NCI-H2171 (cell line): ENCODE measurements at places on chromosomes 2 and 18.
A peak's percentile ranks its signal among the peaks of the same experiment; 100 is the strongest.

DNA sequence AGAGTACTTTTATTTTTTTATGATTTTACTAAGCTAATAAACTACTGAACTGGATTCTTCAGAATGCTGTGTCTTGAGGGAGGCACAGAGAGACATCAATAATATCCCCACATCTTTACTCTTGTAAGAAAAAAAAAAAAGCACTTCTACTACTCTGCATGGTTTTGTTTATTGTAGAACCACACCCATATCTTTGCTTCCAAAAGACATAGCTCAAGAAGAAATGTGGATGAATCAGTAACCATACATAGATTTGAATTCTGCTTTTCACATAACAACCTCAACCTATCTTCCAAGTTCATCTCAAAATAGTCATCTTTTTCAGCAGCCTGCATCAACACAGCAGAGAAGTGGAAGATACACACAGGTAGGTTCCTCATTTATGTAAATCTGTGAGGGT lies 12.2 kb upstream of the COL5A2 start:
- no peak for DNase-seq

- no peak for DNase-seq
Observed at GRCh38 chr2:237700512-237701032, 73.2 kb downstream of the LRRFIP1 start.

DNA sequence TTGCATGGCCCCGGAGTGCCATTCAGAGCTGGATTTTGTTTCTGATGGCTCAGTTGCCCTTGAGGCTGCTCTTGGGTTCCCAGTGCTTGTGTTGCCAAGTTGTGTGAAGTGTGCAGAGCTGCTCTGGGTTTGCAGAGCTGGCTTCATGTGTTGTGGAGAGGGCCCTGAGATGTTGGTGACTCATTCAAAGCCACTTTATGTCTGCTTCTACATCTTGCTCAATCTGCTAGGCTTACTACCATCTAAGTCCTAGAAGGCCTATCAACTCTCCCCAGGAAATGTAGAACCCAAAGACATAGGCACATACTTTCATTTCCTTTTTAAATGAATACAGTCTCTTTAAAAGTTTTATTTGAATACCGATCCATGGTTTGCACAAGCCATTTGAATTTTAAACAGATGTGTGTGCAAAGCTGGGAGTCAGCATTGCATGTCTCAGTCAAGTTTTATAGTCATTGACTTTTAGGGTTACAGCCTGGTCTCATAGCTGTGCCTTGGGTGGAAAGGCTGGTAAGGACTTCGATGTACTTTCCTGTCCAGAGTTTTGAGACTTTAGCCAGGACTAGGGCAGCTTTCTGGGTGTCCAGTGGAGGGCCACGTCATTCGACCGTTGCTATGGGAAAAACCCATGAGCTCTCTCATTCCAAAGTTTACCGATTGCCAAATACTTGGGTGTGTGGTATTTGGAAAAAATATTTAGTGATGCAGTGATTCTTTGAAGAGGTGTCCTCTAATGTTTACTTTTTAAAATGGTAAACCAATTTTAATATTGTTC lies 105.0 kb downstream of the LTBP1 start:
- DNase-seq, result no peak

- no peak for DNase-seq
Observed at GRCh38 chr2:28927878-28928277, 33.4 kb downstream of the WDR43 start.

DNA sequence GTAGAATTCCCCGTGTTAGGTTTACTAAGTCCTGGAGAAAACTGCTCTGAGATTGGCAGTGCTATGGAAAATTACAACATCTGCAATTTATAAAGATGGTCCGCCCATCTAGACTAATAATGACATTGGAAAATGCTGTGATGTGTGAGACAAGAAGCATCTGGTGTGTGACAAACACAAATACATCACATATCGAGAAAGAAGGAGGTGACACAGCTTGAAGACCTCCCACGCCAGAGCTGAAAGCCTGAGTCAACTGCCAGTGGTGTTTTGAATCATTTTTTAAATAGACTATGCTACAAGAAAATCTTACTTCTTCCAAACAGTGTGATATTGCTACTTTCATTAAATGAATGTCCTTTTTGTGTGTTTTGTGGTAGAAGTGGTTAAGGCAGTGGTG lies 8.6 kb upstream of the ANO7 start:
- DNase-seq, result no peak

- DNase-seq, result no peak
Observed at GRCh38 chr2:172864182-172864581, 128.5 kb downstream of the RAPGEF4 start.

- DNase-seq, result no peak
Observed at GRCh38 chr2:25698752-25699151, 25.4 kb upstream of the DTNB start.

DNA sequence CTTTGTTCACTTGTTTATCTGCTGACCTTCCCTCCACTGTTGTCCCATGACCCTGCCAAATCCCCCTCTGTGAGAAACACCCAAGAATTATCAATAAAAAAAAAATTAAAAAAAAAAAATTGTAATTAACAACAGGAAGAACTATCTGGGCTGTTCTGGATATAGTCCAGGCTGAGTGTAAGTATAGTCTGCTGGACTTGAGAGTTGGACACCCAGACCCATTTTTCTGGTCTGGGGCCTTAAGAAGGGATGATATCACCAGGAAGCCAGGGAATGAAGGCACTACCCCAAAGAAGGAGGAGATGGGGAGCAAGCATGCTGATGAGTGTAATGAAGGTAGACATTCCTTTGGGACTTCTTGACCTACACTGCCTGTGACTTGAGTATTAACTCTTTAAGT lies 72.1 kb upstream of the ZFP36L2 start:
- DNase-seq, result no peak

- DNase-seq, result peak; percentile 85
Observed at GRCh38 chr18:3914833-3915610, 465.1 kb downstream of the TGIF1 start.

GRCh38 chr2:62313449-62314227 lies 117.7 kb downstream of the B3GNT2 start:
- DNase-seq, result no peak

DNA sequence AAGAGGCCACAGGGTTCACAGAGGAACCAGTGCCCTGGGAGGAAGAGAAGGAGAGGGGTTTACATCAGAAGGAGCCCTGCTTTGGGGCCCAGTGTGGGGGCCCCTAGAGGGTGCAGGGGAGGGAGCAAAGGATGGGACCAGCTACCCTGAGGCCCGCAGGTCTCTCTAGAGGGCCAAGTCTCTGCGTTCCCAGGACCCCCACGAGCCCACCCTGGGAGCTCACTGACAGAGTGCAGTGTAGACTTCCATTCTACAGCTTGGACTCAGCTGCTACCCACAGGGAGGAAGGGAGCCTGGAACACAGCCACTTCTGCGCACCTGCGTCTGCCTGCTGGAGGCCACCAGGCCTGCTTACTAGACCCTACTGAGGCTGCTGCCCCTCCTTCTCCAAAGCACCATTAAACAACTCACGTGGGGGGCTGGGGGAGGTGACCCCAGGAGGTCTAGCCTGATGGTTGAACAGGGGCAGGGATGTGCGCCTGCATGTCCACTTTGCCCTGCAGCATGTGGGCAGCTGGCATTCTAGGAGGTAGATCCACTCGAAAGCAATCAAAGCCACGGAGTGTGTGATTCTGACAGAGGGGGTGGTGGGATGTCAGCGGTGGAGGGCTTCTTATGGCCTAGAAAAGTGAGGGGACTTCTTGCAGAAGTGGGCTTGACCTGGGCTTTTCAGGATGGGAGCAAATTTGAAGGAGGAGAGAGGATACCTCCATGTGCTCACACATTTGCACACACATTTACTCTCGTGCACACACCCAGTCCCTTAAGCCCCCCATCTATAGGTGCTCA lies 90.2 kb downstream of the ZFP36L2 start:
- DNase-seq, result no peak

GRCh38 chr2:146540271-146540932 lies 1304.4 kb upstream of the ACVR2A start:
- DNase-seq, result no peak
